H1 (cell line): ENCODE measurements at places on chromosomes 5 and 9. TPM values are rescaled to one million over a fixed set of nuclear protein-coding genes. Genes with fewer than 3 reads are reported as not detected.

The SNCAIP gene
- total RNA-seq = 9.0 and 10.5 TPM in 2 replicates

The OGN gene
- not detected in 2 replicates for total RNA-seq

The HEMGN gene
- not detected in 2 replicates for total RNA-seq

The CDKN2A gene
- total RNA-seq = 0.69 and 0.73 TPM in 2 replicates

The LCN10 gene
- 2.8 and 4.8 TPM in 2 replicates for total RNA-seq

The MZB1 gene
- 0.47 TPM in 1 of 2 replicates, not detected in the other for total RNA-seq

The DAB2 gene
- 4.9 and 5.0 TPM in 2 replicates for total RNA-seq

The SVEP1 gene
- total RNA-seq = 0.36 and 0.37 TPM in 2 replicates

The C9 gene
- not detected in 2 replicates for total RNA-seq

The MARCHF6 gene
- total RNA-seq = 109 and 118 TPM in 2 replicates

The NIM1K gene
- total RNA-seq = not detected in 2 replicates

The ASPN gene
- total RNA-seq = not detected in 2 replicates

The IDNK gene
- total RNA-seq = 0.38 and 0.48 TPM in 2 replicates

The TMEM174 gene
- not detected in 2 replicates for total RNA-seq

The CTSV gene
- total RNA-seq = 113 and 114 TPM in 2 replicates

The BAG1 gene
- total RNA-seq = 59.8 and 61.5 TPM in 2 replicates

The CBY3 gene
- total RNA-seq = 0.39 and 1.4 TPM in 2 replicates

The PCYOX1L gene
- 6.8 and 7.9 TPM in 2 replicates for total RNA-seq

The CYSRT1 gene
- 1.0 and 1.6 TPM in 2 replicates for total RNA-seq

The TOR1A gene
- 32.7 and 37.6 TPM in 2 replicates for total RNA-seq

The PLAA gene
- 64.2 and 64.5 TPM in 2 replicates for total RNA-seq

The ANKRD55 gene
- total RNA-seq = not detected in 2 replicates

The IFNA2 gene
- not detected in 2 replicates for total RNA-seq

The IGFBPL1 gene
- total RNA-seq = 33.8 and 36.6 TPM in 2 replicates

The CDKN2B-AS1 gene
- not detected in 2 replicates for total RNA-seq

The ZDHHC11B gene
- 1.9 and 2.5 TPM in 2 replicates for total RNA-seq

The DND1 gene
- total RNA-seq = 0.41 and 0.84 TPM in 2 replicates

The NDUFAF2 gene
- 46.5 and 50.8 TPM in 2 replicates for total RNA-seq

The DIRAS2 gene
- 0.11 and 0.15 TPM in 2 replicates for total RNA-seq

The BNC2 gene
- total RNA-seq = 26.8 and 28.1 TPM in 2 replicates

The TIFAB gene
- total RNA-seq = not detected in 2 replicates

The SPINK7 gene
- total RNA-seq = not detected in 2 replicates

The RASEF gene
- 4.3 and 4.6 TPM in 2 replicates for total RNA-seq

The SPINK5 gene
- 2.0 and 2.2 TPM in 2 replicates for total RNA-seq

The IPPK gene
- total RNA-seq = 10.5 and 11.4 TPM in 2 replicates

The PDGFRB gene
- total RNA-seq = 13.7 and 15.9 TPM in 2 replicates

The PSAT1 gene
- total RNA-seq = 317 and 341 TPM in 2 replicates

The SYK gene
- 4.4 and 5.6 TPM in 2 replicates for total RNA-seq

The CDK7 gene
- 52.1 and 63.4 TPM in 2 replicates for total RNA-seq

The SPEF2 gene
- total RNA-seq = 0.73 and 1.3 TPM in 2 replicates

The ABCA1 gene
- 7.8 and 8.5 TPM in 2 replicates for total RNA-seq

The ENG gene
- total RNA-seq = 4.2 and 4.4 TPM in 2 replicates

The PCDHB10 gene
- 1.8 and 1.9 TPM in 2 replicates for total RNA-seq

The FKTN gene
- total RNA-seq = 12.4 and 13.4 TPM in 2 replicates

The SPATA31E1 gene
- total RNA-seq = 0.09 TPM in 1 of 2 replicates, not detected in the other

The CHSY3 gene
- 1.4 and 1.8 TPM in 2 replicates for total RNA-seq

The CCNJL gene
- total RNA-seq = 34.6 and 36.2 TPM in 2 replicates

The TEK gene
- 33.2 and 35.8 TPM in 2 replicates for total RNA-seq

The RGS7BP gene
- total RNA-seq = 2.3 TPM in 2 replicates

The IFNB1 gene
- total RNA-seq = not detected in 2 replicates

The PCDHB9 gene
- total RNA-seq = 1.6 and 3.8 TPM in 2 replicates

The PCDHGA9 gene
- 1.1 and 1.2 TPM in 2 replicates for total RNA-seq

The ENTPD2 gene
- 3.2 and 3.8 TPM in 2 replicates for total RNA-seq

The PCDHGA1 gene
- 0.84 and 0.89 TPM in 2 replicates for total RNA-seq

The C9orf153 gene
- total RNA-seq = 0.65 TPM in 1 of 2 replicates, not detected in the other

The CER1 gene
- total RNA-seq = 2.2 and 3.4 TPM in 2 replicates
